ENCODE measurements at places on chromosomes 7 and 10.

GRCh38 chr10:4662576-4663161, 163.3 kb upstream of the AKR1E2 start:
- no peak for DNase-seq

- no peak for DNase-seq
Observed at GRCh38 chr10:77332256-77332655, 305.4 kb downstream of the KCNMA1 start.

DNA sequence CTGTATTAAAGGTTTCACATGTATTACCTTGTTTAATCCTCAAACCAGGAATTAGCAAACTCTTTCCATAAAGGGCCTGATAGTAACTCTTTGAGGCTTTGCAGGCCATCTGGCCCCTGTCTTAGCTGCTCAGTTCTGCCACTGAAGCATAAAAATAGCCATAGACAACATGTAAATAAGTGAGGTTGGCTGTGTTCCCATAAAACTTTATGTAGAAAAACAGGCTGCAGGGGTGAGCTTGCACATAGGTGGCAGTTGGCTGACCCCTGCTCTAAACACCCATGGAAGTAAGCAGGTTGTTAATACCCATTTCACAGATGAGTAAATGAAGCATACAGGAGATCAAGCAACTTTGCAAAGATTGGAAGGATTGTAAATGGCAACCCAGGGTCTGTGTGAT, 1279.2 kb upstream of the AUTS2 start:
- DNase-seq = no peak

- no peak for DNase-seq
Observed at GRCh38 chr7:28168393-28169158, 12.0 kb downstream of the JAZF1 start.

GRCh38 chr7:50416527-50417182, 33.5 kb downstream of the FIGNL1 start:
- peak; percentile 70 for DNase-seq

DNA sequence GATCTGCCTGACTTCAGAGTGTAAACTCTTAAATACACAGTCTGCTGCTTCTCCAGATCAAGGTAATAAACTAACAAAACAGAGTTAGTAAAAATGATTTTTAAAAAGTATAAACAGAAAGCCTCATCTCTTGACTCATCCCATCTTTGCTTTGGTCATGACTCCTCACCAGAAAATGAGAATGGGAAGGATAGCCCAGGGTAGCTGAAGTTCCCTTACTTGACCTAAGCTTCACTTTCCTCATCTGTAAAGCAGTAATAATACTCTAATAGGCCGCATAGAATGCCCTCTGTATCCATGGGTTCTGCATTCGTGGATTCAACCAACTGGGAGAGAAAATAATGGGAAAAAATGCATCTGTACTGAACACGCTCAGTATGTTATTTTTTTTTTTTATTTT, 11.3 kb upstream of the SLC25A28 start:
- no peak for DNase-seq

- peak; percentile 61 for DNase-seq
Observed at GRCh38 chr7:75756991-75757676, 14.9 kb downstream of the CCL26 start.

DNA sequence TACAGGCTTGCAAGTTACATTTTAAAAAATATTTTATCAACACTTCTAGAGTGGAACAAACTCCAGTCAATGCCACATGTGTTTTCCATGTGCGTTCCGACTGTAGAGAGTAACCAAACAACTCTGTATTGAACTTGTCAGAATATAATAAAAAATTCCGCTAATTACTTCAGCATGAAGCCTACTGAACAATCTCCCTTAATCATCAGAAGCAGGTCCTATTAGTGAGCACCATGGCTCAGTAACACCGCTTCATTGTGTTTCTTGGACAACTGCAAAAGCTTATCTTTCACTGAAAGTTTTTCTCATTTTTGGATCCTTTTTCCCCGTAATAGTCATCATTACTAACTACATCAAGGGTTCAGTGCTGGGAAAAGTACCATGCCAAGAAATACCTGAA, 117.0 kb downstream of the MKX start:
- no peak for DNase-seq

GRCh38 chr10:110207011-110207804, at the start of gene MXI1:
Gene MXI1, plus strand, starts transcription at chr10:110207605. Its CDS starts 204 bp downstream, at chr10:110207809.
- peak; percentile 57 for DNase-seq

- no peak for DNase-seq
Observed at GRCh38 chr10:8246548-8246947, 192.1 kb downstream of the GATA3 start.

GRCh38 chr10:43000651-43001426, 76.0 kb upstream of the RET start:
- no peak for DNase-seq

GRCh38 chr10:125846894-125847293, 23.5 kb downstream of the BCCIP start:
- no peak for DNase-seq

Data from common myeloid progenitor, CD34-positive (primary cell).